ENCODE measurements at places on chromosomes 6 and 20.

GRCh38 chr6:40722091-40722490, 134.9 kb upstream of the LRFN2 start:
- DNase-seq = no peak

- peak; percentile 10 for DNase-seq
Measured at GRCh38 chr6:159729598-159730331, 2.5 kb downstream of the WTAP start.

DNA sequence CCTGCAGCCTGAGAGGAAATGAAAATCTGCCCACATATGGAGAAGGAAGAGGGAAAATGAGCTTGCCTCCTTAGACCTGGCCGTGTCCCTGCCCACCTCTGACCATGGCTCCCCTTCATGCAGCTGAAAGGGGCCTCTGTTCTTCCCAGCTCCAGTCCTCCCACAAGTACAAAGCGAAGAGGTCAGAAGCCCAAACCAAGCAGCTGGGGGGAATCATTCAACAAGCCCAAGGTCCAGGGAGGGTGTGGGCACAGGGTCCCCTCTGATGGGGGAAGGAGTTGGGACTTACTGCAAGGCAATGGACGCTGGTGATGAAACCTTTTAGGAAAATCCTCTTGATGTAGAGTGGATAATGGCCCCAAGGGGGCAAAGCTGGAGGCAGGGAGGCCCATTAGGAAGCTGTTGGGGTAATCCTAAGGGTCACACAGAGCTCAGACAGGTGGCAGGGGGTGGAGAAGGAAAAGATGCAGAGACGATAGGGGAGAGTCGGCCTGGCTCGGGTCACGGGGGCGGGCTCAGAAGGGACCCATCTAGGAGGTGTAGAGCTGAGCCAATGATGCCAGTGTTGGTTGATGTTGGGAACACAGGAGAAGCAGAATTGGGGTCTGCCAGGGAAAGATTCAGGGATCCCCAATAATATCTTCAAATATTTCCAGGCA, 16.1 kb upstream of the GRM4 start:
- DNase-seq = no peak

DNA sequence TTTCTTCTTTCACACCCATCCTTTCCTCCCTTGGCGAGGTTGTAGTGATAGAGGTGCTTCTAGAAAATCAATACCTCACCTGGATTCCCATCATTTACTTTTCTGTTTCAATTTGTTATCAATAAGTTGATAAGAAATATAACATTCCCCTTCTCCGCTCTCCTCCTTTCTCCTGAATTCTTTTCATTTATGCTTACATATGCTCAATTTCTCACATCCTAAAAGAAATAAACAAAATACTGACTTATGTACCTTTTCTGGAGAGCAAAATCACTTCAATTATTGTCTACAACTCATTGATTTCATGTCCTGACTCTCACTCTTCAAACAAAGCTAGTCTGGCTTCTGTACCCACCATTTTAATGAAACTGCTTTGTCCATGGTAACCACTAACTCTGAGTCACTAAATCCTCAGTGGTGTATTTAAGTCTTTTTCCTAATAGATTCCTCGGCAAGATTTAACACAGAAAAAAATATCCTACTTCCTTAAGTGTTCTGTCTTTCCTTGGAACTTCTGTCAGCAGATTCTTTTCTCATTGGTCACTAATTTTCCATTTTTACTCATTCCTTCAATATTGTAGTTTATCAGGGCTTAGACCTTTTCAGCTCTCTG, 289.6 kb downstream of the RFPL4B start:
- DNase-seq = peak; percentile 80

Measured in fibroblast of skin of abdomen (primary cell).